Hepatic stellate cell (primary cell): ENCODE measurements at places on chromosomes 16 and 17.
A peak's percentile ranks its signal among the peaks of the same experiment; 100 is the strongest.

GRCh38 chr16:69436896-69437295 lies 12.5 kb downstream of the CYB5B start:
- DNase-seq: no peak

DNA sequence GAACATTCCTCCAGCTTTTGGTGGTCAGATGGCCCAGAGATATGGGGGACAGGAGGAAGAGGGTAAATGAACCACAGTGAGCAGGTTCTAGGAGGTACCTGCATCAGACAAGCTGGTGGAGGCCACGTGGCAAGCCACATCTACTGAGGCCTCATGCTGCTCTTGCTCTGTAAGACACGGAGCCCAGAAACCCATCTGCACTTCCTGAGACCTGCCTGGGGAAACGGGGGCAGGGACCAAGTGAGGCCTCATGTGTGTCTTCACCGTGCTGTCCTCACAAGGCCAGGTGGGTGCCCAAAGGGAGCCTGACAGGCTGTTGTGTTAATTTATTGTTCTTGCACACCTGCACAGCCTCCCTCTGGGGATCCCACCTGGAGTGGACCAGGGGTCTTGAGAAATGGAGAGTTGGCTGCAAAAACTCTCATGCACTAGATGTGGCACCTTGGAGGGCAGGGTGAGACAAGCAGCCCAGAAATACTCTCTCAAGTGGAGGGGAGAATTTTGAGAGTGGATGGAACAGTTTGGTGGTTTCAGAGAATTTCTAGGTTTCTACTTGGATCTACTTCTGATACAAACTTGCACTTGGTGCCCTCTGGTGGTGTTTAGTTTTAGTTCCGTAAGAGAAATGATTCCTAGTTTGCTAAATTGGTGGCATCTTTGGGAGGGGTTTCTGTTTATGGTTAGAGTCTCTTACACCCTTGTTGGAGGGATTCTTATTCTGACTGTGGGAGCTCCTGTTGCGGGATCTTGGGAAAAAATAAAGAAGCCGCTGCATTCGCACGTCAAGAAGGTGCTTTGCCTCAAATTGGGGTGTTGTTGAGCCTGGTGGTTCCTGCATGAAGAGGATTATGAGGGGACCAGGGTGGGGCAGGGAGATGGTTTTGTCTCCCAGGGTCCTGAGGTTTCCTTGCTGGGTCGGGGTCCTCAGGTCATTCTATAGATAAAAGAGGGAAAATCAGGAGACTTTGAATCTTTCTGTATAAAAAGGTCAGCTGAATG lies 47.5 kb downstream of the SLC6A2 start:
- peak; percentile 45 for DNase-seq

- DNase-seq: peak; percentile 54
These were observed 74.8 kb upstream of the GRIN2A start for GRCh38 chr16:10256784-10257641.

DNA sequence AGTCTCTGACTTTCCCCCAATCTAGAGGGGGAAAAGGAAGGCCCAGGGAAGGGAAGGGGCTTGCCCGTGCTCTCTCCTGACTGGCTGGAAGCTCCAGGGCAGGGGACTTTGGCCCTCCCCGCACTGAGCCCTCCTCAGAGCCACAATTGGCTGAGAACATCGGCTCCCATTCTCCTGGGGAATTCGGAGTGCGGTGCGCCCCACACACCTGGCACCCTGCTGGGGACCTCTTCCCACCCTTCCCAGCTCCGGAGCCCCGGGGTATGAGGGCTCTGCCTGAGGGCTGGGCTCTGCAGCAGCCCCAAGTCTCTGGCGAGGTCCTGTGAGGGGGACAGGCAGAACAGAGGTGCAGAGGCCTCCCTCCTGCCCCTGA lies 36.0 kb downstream of the PIMREG start:
- no peak for DNase-seq

DNA sequence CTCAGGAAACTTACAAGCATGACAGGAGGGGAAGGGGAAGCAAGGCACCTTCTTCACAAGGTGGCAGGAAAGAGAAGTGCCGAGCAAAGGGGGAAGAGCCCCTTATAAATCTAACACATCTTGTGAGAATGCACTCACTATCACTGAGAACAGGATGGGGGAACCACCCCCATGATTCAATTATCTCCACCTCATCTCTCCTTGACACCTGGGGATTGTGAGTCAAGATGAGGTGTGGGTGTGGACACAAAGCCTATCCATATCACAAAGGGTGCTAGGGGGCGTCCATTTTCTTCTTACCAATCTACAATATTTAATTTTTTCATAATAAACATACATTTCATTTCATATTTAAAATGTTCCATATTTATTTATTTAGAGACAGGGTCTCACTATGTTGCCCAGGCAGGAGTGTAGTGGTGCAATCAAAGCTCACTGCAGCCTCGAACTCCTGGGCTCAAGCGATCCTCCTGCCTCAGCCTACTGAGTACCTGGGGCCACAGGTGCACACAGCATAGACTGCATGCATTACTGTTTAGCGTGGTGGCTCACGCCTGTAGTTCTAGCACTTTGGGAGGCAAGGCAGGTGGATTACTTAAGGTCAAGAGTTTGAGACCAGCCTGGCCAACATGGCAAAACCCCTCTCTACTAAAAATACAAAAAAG lies 26.5 kb upstream of the FAAP100 start:
- DNase-seq: no peak

GRCh38 chr16:17970816-17971331 lies 365.7 kb downstream of the NPIPA8 start:
- no peak for DNase-seq
